ENCODE measurements at places on chromosomes 11 and 22.

DNA sequence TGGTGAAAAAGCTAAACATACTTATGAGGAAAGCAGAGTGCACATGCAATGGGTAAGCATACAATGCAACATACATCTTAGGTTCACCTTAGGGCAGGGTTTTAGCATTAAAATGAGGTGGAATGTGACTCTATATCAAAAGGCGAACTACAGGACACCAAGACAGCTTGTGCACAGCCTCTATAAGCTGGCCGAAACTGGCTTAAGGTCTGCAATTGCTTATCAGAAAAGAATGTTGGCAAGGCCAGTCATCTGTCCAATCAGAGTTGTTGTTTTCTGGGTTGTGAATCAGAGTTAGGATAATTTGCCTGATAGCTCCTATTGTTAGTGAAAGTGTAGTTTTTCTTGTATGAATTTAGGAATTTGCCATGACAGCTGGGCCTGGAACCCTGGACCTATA is 76.5 kb downstream of the LRRC4C start:
- no peak for DNase-seq

- no peak for DNase-seq
These were observed 14.0 kb downstream of the RHOG start for GRCh38 chr11:3826721-3827120.

- DNase-seq = no peak
These were observed 210.1 kb downstream of the NTM start for GRCh38 chr11:131580476-131580875.

DNA sequence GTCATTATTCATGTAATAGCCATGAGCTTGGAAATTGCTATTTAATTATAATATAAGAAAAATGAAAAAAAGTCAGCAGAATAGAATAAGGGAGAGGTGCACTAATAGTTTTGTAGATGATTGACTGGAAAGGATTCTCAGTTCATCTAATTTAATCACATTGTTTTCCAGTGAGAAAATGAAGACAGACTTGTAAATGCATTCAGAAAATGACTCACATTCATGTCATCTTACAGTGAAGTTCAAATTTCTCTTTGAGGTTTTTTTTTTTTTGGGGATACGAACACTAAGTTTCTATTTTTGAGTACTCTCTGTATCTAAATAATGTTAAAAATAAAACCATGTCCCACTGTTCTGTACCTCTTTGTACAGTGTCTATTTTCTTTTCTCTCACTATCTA is 18.5 kb upstream of the OR4A16 start:
- DNase-seq = no peak

Measured in HuH-7.5 (cell line).